Esophagus squamous epithelium (tissue), 5 donors: ENCODE measurements at places on chromosomes 5 and 9.

- no peak for DNase-seq
Observed at GRCh38 chr9:99361817-99362216, 139.7 kb downstream of the SEC61B start.

- no peak for DNase-seq
Observed at GRCh38 chr9:33273972-33274328, 9.1 kb downstream of the CHMP5 start.

DNA sequence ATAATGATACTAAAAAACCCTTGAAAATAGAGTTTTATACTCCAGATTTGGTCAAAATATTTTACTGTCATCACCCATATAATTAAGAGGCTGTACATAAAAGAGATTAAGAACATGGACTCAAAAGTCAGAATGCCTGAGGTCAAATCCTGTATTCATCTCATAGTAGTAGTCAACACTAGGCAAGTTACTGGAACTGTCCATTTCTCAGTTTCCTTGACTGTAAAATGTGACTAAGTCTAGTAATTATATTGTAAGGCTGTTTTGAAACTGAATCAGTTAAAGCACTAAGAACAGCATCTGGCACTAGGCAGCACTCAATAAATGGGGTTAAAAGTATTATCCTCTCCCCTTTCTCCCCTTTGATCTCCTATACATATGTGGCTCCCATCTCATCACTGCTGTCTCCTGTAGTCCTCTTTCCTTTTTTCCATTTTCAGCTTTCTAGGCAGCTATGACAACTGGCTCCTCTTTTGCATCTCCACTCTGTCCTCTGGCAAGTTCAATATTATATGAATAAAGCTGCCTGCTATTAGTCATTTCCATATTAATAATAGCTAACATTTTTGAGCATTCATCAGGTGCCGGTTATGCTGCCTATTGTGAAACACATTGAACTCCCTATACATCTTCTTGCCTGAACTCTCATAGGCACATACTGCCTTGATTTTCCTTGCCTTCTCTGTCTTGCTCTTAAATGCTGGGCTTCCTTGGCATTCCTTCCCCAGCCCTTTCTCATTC, 185.8 kb upstream of the NREP start:
- DNase-seq: no peak

- DNase-seq: no peak
Observed at GRCh38 chr5:15472116-15472515, 27.9 kb upstream of the FBXL7 start.

- no peak for DNase-seq
Observed at GRCh38 chr5:142958944-142959682, 188.9 kb downstream of the ARHGAP26 start.

GRCh38 chr9:130588416-130588815, 9.0 kb downstream of the FUBP3 start:
- no peak for DNase-seq

DNA sequence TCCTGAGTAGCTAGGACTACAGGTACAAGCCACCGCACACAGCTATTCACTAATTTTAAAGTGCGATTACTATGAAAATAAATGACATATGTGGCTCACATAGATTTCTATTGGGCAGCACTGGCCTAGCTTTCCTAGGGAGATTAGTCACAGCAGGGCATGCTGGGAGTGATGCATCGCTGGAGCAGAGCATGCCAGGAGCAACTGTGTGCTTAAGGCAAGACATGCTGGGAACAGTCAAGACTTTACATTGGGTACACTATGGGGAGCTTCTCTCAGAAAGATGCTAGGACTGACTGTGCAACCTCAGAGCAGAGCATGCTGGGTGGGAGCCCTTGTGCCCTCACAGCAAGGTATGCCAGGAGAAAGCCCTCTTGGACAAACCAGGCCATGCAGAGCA, 9.3 kb downstream of the ST6GALNAC6 start:
- DNase-seq: no peak

DNA sequence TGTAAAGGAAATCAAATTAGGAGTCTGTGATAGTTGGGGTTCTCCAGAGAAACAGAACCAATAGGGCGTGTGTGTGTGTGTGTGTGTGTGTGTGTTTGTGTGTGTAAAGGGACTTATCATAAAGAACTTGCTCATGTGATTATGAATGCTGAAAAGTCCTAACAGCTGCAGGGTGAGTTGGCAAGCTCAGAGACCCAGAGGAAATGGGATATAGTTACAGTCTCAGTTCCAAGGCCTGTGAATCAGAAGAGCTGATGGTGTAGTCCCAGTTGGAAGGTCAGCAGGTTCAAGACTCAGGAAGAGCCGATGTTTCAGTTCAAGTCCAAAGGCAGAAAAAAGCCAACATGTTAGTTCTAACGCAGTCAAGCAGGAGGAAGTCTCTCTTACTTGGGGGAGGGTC, 214.2 kb downstream of the ELAVL2 start:
- no peak for DNase-seq

DNA sequence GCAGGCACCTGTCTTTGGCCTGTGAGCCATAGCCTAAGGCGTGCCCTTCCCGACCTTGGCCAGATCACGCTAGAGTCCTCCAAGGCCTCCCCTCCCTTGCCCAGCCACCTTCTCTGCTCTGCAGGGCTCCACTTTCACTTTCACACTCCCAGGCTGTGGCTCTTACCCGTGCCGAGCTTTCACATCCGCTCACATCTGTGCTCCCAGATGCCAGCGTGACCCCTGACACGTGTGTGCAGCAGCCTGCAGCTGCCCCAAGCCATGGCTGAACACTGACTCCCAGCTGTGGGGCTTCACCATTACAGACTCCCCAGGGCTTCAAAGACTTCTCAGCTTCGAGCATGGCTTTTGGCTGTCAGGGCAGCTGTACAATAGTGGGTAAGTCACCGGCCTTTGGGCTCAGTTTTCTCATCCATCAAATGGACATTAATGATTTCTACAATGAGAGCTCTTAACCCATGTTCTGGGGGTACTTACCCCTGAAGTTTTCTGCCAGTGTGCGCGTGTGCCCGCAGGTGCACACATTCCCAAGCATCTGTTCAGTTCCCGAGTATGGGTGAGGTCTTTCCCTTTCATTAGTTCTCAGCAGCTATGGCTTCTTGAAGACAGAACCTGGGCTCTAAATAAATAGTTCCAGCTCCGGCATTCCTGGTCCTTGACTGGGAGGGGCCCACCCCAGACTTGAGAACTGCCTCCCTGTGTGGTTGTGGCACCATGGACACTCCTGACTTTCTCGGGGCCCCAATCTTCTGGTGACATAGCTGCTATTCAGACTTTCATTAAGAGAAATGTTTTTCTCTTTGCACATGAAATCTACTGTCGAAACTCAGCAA, 118.6 kb downstream of the RGS3 start:
- DNase-seq: peak; percentile 65

DNA sequence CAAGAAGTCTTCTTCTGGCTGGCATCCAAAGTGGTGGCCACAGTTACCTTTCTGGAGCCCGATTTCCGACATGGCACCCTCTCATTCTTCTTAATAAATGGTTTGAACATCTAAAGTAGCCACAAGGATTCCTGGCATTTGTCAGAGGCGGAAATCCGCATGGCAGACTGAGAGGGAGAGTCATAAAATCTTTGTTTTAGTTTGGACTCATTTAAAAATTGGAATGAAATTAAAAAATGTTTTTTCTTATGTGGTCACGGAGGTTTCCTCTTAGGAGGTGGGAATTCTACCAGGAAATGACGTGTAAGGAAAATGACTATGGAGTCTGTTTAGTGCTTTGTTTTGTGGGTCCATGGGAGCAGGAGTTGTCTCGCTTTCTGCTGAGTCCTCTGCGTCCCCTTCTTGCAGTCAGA, 133.0 kb upstream of the PTCH1 start:
- no peak for DNase-seq

DNA sequence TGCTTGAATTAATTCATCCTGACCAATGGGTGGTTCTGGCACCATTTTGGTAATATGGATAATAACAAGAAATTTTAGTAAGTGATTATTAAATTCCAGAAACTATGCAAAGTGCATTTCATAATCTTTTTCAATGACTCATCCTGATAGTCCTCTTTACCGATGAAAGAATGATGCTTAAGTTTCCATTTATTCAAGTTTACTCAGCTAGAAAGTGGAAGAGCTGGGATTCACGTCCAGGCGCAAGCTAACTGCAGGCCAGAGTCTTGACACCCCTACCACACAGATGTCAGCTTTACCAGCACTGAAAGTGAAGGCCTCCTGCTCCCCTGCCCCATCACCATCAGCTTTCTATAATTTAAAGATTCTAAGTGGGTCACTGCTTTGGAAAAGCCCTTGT, 493.5 kb upstream of the WWC1 start:
- DNase-seq: no peak

DNA sequence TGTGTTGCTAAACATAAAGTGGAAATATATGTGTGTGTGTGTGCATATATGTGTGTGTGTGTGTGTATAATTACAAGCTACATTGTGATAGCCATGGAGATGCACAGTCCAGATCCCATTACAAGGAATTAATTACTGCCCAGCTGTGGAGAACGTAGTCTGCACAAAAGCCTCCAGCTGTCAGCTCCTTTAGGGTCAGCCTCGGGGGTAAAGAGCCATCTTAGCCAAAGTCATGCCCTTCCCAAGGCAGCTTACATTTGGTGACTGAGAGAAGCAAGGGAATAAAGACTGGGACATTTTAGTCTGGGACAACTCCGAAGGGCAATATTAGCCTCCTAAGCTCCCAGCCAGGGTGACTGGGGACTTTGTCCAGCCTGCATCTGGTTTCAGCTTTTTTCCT, 21.9 kb upstream of the FOCAD start:
- no peak for DNase-seq

DNA sequence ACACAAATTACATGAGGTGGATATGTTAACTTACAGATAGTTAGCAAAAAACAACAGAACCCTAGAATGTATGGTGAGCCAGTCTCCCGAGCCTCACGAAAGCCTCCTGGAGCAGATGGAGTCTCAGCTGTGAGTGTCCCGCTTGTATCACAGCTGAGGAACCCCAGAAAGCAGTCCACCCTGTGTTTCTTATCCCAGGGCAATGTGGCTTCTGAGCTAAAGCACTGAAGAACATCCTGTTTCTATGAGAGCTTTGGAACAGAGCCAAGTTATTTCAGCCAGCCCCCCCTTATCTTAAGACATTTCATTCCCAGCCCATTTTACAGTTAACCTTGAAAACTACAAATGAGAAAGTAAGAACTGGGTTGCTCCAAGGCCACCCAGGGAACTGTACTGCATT, 1220.9 kb upstream of the CDH6 start:
- DNase-seq: no peak

- DNase-seq: peak; percentile 47
Observed at GRCh38 chr9:32571969-32572899, 725 bp downstream of the NDUFB6 start.

GRCh38 chr9:128438343-128439109, 17.3 kb upstream of the ODF2 start:
- DNase-seq: no peak

DNA sequence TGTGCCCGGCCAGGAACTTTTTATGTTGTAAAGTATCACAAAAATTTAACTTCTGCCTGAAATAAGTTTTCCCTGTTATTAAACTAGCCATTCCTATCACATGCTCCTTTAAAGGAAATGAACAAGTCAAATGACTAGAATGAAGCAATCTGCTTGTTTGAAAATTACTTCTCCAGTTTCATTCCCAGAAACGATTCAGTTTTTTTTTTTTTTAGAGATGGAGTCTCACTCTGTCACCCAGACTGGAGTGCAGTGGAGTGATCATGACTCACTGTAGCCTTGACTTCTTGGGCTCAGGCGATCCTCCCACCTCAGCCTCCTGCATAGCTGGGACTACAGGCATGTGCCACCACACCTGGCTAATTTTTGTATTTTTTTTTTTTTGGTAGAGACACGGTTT, 13.3 kb upstream of the GNG10 start:
- DNase-seq: no peak

GRCh38 chr5:131186561-131187256, 16.0 kb downstream of the LYRM7 start:
- no peak for DNase-seq

DNA sequence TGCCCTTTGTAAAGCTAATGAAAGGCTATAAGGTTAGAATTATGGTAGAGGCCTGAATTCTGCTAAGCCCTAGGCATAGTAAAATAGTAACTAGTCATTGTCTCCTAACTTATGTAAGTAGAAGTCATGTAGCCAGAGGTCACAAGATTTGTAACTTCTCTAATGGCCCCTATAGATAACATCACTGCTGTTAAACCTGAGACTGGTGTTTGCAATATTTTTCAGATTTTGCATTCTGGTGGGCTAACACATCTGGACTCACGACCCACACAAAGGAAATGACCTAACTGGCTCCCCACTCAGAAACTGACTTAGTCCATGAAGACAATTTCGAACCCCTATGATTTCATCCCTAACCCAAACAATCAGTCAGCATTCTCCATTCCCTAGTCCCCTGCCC, 37.2 kb upstream of the TTC39B start:
- no peak for DNase-seq

GRCh38 chr9:31314241-31314640, 1070.2 kb upstream of the ACO1 start:
- DNase-seq: no peak

- DNase-seq: no peak
Observed at GRCh38 chr5:43627028-43627427, 24.0 kb downstream of the NNT start.

DNA sequence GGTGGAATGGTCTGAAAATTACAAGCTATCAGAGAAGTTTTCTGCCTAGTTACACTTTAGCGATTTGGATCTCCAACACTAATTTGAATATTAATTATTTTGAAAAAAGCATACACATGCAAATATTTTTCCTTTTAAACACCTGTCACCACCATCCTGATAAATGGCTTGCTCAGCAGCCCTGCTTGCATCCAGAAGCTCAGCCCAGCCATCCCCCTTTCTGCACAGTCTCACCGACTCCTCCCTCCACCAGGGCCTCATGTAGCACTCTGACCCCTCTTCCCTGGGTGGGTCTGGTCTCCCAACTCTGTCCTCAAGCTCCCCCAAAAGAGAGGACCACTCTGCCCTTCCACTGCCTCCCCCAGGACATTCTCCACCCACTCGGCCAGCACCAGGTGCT, 70.0 kb downstream of the C5orf15 start:
- no peak for DNase-seq

DNA sequence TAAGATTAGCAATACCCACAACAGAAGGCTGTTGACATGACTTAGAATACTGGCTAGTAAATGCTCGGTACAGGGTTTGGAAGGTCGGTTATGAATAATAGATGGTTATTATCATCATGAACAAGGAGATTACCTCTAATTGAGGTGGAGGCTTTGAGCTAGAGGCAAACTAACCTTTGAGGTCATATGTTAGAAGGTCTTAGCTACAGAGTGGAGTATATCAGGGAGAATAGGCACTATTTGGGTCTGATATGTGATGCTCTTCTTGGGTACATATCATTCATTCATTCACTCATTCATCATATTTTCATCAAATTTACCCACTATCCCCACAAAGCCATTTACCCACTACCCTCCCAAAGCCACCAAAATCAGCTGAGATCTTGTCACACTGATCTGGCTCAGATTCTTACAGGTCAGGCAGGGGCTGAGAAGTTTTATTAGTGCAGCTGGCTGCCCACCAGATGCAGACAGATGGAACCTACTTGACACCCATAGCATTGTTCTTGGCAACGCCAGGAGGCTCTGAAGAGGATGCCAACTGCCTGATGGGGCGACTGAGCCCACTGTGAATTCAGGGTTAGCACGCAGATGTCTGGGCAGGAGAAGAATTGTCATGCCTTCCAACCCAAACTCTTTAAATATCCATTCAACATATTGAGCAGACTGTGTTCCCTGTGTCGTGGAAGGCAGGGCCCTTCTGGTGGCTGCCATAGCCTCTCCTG, 90.2 kb upstream of the SH3PXD2B start:
- DNase-seq: no peak
